ENCODE measurements at places on chromosomes 11 and 22.

- no peak overlapping the region for H3K27ac ChIP-seq
- no peak for DNase-seq
- peaks cover 15% of the 10 kb centered on the region for H3K4me1 ChIP-seq
- no peak overlapping the region for H3K4me3 ChIP-seq
Observed at GRCh38 chr22:17970201-17970708, 54.1 kb downstream of the MICAL3 start.

DNA sequence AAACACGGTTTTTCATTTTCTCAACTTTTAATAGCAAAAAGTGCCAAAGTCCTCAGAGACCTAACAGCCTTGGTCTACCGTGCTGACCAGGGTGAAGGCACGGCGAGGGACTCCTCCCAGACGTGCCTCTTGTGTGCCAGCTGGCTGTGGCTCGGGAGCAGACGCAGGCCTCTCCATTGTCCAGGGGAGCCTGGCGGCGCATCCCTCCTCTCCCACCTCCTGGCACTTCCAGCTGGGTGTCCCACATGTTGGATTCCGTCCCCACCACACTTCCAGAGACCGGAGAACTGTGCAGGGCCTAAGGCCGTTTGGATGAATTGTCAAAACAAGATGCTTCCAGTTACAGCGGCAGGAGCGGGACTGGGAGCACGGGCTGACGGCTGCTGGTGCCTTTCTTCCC, 11.6 kb downstream of the CDPF1 start:
- no peak overlapping the region for H3K27ac ChIP-seq
- H3K27me3 ChIP-seq: no peaks in the 10 kb centered on the region
- no peak for DNase-seq
- peaks cover 3% of the 10 kb centered on the region for H3K36me3 ChIP-seq
- H3K4me1 ChIP-seq: peaks cover 24% of the 10 kb centered on the region

DNA sequence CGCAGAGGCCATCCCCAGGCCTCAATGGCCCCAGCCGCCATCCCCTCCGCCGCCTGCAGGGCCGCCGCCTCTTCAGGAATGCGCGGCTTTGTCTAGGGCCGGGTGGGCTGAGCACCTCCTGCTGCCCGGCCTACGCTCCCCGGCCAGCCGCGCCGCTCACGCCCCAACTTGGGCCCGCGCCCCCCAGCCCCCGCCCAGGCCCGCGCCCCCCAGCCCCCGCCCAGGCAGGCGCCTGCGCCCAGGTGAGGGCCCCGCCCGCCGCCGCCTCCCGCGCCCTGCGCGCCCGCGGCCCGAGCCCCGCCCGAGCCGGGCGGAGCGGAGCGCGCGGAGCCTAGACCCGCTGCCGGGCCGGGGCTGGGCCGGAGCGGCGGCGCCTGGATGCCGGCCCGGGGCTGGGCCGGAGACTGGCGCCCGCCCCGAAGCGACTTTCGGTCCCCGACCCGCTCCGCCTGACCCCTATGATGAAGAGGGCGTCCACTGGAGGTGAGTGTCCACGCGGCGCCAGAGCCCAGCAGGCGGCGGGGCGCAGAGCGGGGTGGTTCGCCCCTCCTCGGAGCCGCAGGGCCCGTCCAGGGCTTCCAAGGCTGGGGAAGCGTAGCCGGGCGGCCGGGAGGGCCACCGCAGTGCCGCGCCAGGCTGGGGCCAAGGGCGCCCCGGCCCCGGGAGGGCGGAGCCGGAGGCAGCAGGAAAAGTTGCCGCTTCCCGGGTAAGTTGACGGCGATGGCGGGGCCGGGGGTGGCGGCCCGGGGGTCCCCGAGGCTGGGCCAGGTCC, 34.3 kb upstream of the PRODH start:
- no peak for DNase-seq
- H3K36me3 ChIP-seq: no peaks in the 10 kb centered on the region
- H3K4me3 ChIP-seq: no peak overlapping the region
- peaks cover 2% of the 10 kb centered on the region for H3K27me3 ChIP-seq
- H3K4me1 ChIP-seq: peaks cover 2% of the 10 kb centered on the region

DNA sequence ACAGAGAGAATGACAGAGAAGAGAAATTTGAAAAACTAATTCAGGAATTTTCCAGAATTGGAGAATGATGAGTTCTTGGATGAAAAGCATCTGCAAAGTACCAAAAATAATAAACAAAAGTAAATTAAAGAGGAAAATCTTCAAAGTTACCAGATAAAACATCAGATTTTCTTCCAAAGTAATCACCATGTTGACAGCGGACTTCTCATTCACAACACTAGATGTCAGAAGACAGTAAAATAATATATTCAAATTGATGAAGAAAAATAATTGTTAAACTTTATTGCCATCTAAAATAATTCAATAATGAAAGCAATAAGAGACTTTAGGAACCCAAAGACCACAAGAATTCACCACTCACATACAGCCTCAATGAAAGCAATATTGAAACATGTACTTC, 355.2 kb downstream of the DYNC2H1 start:
- no peak for DNase-seq
- no peaks in the 10 kb centered on the region for H3K4me1 ChIP-seq
- no peaks in the 10 kb centered on the region for H3K36me3 ChIP-seq
- no peak overlapping the region for H3K4me3 ChIP-seq

DNA sequence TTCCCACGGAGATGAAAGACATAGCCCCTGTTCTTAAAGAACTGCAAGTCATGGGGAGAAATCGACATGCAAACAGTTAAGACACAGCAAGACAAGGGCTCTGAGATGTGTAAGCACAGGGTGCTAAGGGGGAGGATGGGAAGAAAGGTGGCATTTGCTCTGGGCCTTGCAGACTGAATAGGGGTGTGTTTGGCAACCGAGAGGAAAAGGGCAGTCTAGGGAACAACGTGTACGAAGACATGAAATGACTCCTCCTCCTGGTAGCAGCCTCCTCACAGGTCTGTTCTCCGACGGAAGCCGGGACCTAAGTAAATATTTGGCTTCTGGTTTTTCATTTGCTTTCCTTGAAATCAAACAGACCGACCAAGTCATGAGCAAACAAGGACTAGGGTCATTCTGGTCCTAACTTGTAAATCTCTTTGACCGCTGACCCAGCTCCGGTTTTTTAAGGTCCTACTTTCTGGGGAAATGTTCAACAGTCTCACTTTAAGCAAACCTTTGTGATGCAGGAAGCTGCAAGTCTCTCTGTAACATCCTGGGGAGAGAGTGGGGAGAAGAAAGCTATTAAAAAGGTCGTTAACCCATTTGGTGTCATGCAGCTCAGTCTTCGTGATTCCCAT, 19.7 kb downstream of the NNMT start:
- no peaks in the 10 kb centered on the region for H3K4me1 ChIP-seq
- no peak for DNase-seq
- H3K27me3 ChIP-seq: no peaks in the 10 kb centered on the region
- no peak overlapping the region for H3K27ac ChIP-seq
- no peaks in the 10 kb centered on the region for H3K36me3 ChIP-seq

DNA sequence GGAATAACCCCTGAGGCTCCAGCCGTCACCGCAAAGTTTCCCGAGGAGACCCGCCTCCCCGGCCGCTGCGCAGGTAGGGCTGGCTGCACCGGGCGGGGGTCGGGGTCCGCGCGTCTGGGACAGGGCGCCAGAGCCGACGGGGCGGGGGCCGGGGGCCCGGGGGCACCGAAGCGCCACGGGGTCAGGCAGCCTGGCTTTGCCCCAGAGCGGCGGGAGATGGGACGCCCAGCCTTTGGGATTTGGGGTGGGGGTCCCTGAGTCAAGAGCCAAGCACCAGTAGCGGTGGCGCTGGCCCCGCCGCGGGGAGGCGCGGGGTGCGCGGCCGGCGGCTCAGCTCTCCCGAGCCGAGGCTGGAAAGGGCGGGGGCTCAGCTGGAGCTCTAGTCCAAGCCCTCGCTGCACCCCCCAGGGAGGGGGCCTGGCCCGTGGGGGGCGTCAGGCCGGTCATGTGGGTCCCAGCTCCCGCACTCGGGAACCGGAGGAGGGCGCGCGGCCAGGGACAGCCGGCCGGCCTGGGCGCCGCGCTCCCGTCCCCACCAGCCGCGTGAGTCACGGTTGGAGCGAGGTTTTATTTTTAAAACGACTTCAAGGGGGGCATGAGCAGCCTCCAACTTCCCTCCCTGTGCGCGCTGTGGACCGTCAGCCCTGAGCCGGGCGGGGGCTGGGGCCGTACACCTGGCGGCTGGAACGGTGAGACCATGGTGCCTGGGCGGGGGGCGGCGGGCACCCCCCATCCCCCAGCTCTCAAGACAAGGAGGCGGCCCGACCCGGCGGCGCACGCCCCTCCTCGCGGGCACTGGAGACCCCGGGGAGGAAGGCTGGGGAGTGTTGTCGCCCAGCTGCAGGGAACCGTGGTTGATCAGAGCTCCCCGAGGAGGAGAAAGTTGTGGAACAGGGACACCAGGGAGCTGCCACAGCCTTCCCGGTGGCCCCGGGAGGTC, 626 bp downstream of the FLRT1 start:
- H3K4me1 ChIP-seq: peaks cover 3% of the 10 kb centered on the region
- peaks cover 22% of the 10 kb centered on the region for H3K27me3 ChIP-seq
- H3K4me3 ChIP-seq: no peak overlapping the region
- no peak for DNase-seq

DNA sequence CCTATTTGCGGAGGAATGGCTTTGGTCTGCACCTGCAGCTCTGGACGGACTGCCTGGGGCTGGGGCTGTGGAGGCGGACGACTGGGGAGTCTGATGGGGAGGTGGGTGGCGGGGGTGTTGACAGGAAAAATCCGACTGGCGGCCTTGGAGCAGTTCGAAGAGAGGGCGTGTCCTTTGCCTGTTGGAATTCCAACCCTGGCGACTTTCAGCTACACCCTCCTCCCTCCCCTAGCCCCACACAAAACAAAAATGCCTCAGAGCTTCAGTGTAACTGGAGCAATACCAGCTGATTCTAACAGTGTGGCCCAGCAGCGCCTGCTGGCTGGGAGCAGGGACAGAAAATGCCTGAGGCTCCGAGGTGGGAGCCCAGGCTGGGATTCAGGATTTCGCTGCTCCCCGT, 85.4 kb downstream of the ATXN10 start:
- peaks cover 8% of the 10 kb centered on the region for H3K36me3 ChIP-seq
- no peak for DNase-seq
- H3K4me3 ChIP-seq: no peak overlapping the region
- no peaks in the 10 kb centered on the region for H3K27me3 ChIP-seq

DNA sequence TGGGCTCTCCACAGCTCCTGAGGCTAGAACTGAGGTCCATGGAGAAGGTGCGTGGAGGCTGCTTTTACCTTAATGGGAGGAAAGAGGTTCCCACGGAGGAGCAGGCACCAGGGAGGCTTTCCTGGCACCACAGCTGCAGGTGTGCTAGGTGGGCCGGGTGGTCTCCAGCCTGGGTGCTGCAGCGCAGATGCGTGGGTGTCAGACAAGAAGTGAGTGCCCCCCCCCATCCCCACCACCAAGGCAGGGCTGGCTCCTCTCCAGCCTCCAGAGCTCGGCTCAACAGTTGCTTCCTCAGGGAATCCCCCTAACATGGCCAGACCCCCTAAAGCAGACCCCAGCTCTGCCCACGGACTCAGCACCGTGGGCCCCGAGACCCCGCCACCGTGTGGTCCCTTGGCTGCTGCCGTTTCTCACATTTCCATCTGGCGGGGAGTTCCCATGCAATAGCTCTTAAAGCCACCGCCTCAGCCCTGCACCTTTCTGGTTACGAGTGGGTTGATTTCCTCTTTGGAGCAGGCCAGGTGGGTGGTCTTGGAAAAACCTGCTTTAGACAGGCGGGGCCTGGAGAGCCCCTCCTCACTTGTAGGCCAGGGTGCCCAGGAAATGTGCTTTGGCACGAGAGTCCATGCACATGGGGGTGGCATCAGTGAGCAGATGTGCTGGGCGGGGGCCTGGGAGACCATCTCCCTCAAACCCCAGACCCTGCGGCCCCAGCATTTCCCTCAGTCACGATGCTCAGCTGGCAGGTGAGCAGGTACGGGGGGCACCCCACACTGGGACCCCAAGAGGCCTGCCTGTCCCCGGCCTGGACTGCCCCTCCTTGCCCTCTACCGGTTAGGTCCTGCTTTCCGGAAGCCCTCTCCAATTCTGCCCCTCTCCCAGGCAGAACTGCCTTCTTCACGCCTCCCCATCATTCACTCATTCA, 93.7 kb downstream of the ARHGAP8 start:
- H3K4me3 ChIP-seq: no peak overlapping the region
- no peaks in the 10 kb centered on the region for H3K36me3 ChIP-seq
- H3K27ac ChIP-seq: no peak overlapping the region
- DNase-seq: no peak
- H3K27me3 ChIP-seq: no peaks in the 10 kb centered on the region

DNA sequence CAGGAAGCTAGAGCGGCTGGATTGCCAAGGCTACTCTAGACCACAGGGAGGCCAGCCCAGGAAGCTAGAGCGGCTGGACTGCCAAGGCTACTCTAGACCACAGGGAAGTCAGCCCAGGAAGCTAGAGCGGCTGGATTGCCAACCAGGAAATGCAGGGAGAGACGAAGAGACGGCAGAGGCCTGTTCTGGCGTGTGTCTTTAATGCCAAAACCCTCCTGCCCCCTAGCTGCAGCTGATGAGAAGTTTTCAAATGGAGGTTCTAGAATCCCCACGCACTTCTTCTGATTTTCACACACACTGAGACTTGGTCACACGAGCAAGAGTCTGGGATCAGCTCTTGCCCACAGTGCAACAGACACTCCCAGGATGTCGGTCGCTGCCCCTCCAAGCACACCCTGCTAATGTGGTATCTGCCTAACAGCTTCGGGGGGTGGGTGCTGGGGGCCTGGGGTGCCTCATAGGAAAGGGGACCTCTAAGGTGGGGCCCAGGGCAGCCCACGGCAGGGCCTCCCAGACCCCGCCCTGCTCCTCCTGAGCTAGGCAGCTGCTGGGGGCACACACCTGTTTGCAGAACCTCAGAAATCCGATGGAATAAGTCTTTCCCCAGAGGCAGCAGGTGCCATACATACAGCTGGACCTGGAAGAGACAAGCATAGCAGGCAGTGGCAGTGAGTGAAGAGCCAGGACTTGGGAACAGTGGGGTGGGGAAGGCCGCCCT, 28.5 kb downstream of the MAFF start:
- no peaks in the 10 kb centered on the region for H3K27me3 ChIP-seq
- DNase-seq: peak; percentile 60
- peaks cover 17% of the 10 kb centered on the region for H3K36me3 ChIP-seq
- H3K27ac ChIP-seq: peak overlapping the region; percentile 76
- H3K4me3 ChIP-seq: no peak overlapping the region
- peaks cover 35% of the 10 kb centered on the region for H3K4me1 ChIP-seq

GRCh38 chr11:109112261-109112660, 309.7 kb upstream of the C11orf87 start:
- DNase-seq: no peak
- H3K27ac ChIP-seq: no peak overlapping the region
- H3K4me1 ChIP-seq: no peaks in the 10 kb centered on the region
- H3K27me3 ChIP-seq: no peaks in the 10 kb centered on the region
- no peak overlapping the region for H3K4me3 ChIP-seq

- no peak for DNase-seq
- H3K4me1 ChIP-seq: peaks cover under 1% of the 10 kb centered on the region
- H3K27me3 ChIP-seq: no peaks in the 10 kb centered on the region
- no peaks in the 10 kb centered on the region for H3K36me3 ChIP-seq
- no peak overlapping the region for H3K27ac ChIP-seq
Observed at GRCh38 chr11:111408789-111409727, 30.0 kb upstream of the POU2AF1 start.
